ENCODE measurements at places on chromosomes 6 and 20.
A peak's percentile ranks its signal among the peaks of the same experiment; 100 is the strongest.

GRCh38 chr6:82062219-82062618, 185.3 kb downstream of the IBTK start:
- no peak for DNase-seq

DNA sequence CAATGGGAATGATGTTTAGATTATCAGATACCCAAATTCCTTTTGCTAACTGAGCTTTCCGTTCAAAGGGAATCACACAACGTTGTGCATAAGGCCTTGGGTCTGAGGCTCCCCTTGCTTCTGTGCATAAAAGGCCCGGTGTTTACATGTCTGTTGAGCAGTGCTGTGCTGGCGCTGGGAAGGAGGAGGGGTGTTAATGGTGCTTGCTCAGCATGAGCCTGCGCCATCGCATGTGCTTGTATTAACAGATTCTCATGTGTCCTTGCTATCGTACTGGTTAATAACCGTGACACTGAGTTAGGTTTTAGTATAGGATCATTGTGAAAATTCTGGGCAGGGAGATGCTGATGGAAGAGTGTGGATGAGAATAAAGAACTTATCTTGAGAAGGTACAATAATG, 62.3 kb upstream of the TRAF3IP2 start:
- DNase-seq, result no peak

- DNase-seq, result no peak
Measured at GRCh38 chr6:74749211-74750147, 456.4 kb downstream of the COL12A1 start.

DNA sequence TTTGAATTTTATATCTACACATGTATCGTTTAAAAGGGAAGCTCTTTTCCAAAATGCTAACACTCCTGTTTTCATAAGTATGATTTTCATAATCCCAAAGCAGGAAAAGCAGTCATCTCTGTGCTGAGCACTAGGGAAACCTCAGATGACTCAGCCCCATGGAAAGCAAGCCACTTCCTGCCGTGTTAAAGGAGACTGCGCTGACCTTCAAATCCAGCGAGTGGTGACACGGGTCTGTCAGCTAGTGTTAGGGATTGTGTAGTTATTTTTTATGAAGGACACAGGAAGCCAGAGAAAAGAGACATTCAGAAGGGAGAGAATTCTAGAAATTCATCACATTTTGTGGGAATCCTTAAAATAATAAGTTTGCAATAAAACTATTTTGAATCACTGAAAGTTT, 57.0 kb upstream of the CD93 start:
- peak; percentile 22 for DNase-seq

GRCh38 chr6:121961619-121962125, 437.8 kb upstream of the HSF2 start:
- DNase-seq, result no peak

DNA sequence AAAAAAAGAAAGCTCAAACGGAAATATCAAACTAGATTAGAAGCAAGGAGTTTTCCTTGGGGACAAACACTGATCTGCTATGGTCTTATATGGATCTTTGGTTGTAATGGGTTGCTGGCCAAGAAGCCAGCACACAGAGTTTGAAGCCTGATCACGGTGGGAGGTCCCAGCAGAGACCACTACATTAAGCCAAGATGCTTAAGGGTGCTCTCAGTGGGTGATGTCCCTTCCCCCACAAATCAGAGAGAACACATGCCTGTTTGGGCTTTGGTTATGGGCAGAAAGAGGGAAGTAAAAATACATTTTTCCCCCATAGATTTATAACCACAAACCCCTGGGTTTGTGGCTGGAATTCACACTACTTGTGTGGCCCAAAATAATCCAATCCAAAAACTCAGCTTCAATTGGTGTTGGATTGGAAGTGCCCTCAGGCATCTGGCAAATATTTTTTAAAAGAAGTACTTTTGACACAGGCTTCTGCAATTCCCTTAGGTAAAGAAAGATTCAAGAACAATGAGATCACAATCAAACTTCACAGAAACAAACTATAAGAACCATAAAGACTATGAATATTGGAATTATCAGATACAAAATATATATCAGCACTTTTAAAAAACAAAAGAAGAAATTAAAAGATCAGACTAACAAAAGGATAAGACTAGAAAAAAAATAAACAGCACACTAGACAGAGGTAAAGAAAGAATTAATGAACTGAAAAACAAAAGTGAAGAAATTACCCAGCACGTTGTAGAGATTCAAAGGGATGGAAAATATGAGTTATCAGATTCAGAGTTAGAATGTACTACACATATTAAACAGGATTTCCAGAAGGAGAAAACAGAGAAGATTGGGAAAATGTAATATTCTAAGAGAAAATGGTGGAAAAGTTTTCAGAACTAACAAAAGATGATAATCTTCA, 44.7 kb downstream of the ESF1 start:
- DNase-seq, result no peak

DNA sequence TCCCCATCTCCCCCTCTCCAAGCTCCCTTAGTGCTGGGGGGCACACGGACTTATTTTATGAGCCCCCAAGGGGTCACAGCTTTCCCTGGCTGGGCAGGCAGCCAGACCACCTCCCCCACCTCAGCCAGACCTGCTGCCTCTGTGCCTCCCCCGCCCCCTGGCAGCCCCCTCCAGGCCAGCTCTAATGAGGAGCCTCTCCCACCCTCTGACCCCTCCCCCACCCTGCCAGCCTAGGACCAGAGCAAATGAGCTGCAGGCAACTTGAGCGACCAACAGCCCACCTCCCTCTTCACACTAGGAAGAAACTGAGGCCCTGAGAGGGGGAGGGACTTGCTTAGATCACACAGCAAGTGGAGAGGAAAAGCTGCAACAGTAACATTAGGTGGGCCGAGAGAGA, 1.9 kb downstream of the GDF5 start:
- no peak for DNase-seq

DNA sequence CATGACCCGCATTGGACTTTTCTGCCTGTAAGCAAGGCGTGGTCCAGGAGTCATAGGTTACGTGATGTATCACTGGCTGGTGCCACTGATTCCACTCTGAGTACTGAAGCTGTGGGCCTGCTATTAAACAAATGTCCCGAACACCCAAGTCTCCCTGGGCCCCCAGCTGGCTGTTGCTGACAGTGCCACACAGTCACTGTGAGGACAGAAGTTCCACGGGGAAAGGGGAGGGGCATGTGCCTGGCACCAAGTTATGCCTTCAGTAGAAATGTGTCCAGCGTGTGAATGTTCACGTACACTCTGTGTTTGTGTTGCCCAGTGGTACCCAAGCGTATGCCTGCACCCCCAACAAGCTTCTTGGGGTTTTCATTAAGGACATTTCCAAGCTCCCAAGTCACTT, 171.4 kb upstream of the QKI start:
- no peak for DNase-seq

DNA sequence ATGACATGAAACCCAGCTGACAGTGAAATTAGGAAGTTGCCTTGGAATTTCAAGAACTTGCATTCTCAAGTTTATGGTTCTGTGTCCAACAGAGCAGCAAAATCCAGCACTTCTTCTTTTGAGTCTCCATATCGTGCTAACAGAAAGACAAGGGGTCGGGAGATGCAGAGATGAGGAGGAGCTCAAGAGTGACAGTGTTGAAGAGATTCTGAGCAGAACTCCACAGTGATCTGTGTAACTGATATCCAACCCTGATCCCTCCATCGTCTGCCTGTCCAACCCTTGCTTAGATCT, 21.2 kb upstream of the BTN1A1 start:
- DNase-seq, result no peak

GRCh38 chr20:61543931-61544745, 292.1 kb downstream of the CDH4 start:
- DNase-seq, result no peak

DNA sequence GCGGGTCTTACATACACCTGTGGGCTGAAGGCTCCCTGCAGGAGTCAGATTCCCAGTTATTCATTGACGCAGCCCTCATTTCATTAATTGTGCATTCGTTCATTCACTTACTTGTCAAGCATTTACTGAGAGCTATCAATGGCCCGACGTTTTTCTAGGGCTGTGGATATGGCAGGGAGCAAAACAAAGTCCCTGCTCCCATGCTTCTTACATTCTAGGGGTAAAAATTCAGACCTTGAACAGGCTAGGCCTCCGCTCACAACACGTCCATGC, 369 bp upstream of the NSFL1C start:
- no peak for DNase-seq

DNA sequence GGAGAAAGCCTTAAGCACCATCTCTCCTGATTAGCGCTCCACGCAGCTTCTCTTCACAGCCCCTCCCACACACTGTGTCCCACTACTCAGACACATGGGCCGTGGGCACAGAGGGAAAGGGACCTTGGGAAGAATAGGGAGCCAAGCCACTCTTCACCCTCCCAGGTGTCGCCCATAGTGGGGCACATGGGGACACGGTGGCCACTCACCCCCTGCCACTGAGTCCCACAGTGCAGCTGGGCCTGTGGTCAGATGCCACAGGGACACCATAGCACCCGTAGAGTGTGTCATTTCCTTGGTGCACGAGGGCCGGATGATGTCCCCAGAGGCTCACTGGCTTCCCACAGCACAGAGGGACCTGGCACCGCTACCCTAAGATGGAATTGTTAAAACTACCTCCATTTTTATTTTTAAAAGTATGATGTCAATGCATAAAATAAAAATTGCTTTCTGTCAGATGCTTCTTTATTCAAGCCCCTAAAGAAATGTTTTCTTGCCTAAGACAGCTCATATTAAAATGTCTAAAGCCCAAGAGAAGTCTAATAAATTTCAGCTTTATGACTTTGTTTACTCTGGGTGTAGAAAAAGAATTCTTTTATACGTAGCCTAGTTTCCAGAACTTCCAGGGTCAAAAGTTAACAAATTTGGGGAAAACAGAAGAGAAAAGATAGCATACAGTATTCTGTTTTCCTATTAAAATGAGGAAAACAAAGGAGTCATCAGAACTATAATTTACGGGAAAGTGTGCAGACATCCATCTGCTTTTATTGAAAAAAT, 191.0 kb upstream of the SNX9 start:
- no peak for DNase-seq

GRCh38 chr6:142537612-142538478, 236.0 kb downstream of the ADGRG6 start:
- peak; percentile 19 for DNase-seq

DNA sequence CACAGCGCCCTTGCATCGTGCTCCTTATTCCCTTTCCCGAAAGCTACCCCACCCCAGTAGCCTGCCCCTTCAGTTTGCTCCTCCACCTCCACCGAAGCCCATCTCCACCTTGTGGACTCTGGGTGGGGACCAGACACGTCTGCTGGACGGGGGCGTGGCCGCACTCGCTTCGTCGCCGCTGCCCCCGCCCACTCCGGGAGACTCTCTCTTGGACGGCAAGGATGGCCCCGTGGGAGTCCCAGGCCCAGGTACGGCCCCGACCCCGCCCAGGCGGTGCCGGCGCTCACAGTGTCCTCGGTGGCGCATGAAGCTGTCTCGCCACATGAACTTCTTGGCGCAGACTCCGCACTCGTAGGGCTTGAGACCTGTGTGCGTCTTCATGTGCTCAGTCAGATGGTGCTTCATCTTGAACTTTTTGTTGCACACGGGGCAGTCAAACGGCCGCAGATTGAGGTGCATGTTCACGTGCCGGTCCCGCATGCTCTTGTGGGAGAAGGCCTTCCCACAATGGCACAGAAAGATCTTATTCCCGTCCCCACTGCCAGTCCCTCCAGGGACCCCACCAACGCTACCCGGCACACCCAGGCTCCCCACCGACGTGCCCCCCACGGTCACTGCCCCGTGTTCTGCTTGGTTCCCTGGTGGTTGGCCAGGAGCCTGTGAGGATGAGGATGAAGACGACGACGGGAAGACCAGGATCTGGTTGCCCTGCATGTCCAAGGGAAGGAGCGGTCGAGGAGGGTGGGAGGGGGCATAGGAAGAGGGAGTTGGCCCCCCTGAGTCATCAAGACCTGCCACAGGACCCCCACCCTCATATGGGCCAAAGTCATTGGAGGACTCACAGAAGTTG, 1.3 kb upstream of the TAPBP start:
- peak; percentile 35 for DNase-seq

DNA sequence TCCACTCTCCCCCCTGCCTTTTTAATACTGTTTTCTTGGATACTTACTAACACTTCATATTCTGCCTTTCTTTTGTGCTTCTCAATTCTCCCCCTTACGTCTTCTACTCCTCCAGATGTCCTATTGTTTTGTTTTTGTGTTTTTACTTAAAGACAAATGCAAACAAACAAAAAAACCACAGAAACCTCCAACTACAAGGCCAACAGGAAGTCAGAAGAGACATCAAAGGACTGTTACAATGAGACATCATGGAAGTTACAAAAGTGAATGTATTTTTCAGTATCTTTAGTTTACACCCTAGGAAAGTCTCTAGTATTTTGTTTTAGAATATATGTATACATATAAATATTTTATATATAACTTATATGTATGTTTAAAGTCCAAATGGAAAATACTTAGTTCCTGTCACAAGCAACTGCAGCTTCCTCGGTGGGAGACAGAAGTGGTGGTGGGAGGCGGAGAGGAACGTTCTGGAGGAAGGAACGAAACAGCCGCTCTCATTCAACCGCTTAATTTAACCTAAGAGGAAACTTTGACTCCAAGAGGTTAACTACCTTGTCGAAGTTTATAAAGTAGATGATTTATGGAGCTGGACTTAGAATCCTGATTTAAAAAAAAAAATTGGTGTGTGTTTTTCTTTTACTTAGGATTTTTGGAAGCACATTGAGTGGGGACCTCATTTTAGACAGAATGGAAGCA, 168.9 kb upstream of the PDE10A start:
- DNase-seq, result no peak

All from stimulated activated naive CD8-positive, alpha-beta T cell treated with anti-CD3 and anti-CD28 coated beads, Interleukin-15, Interleukin-2, amounts not matched to agents 100 U/mL and 50 U/mL, for 24 hours (primary cell).